ENCODE measurements at places on chromosomes 1 and 21.

GRCh38 chr21:41705546-41706262 is 61.1 kb downstream of the RIPK4 start:
- no peak for DNase-seq

DNA sequence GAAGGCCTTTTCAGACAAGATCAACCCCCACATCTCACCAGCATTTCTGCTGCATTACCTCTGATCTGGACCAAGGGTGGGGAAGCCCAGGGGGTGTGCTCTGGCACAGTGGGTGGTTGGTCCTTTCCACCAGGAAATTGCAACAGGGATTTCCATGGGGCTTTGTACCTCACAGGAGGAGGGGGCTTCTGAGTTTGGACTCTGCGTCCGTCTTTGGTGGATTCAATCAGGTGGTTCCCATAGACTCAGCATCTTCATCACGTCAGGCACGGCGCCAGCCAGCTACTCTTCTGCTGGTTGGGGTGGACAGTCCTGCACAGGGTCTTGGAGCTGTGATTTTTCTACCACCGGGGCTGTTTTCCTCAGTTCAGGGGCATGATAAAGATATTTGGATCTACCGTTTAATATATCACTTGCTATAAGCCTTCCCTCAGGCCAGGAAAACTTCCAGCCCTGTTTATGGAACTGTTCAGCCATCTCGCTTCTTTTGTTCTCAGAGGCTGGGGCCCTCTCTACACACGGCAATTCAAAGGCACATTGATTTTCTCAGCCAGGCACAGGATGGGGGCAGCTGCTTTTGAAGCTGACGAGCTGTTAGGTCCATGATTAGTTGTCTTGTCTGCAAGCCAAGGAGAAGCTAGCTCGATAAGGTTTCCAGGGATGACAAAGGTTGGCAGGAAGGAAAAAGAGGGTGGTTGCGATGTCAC is 467.3 kb downstream of the CAMTA1 start:
- no peak for DNase-seq

DNA sequence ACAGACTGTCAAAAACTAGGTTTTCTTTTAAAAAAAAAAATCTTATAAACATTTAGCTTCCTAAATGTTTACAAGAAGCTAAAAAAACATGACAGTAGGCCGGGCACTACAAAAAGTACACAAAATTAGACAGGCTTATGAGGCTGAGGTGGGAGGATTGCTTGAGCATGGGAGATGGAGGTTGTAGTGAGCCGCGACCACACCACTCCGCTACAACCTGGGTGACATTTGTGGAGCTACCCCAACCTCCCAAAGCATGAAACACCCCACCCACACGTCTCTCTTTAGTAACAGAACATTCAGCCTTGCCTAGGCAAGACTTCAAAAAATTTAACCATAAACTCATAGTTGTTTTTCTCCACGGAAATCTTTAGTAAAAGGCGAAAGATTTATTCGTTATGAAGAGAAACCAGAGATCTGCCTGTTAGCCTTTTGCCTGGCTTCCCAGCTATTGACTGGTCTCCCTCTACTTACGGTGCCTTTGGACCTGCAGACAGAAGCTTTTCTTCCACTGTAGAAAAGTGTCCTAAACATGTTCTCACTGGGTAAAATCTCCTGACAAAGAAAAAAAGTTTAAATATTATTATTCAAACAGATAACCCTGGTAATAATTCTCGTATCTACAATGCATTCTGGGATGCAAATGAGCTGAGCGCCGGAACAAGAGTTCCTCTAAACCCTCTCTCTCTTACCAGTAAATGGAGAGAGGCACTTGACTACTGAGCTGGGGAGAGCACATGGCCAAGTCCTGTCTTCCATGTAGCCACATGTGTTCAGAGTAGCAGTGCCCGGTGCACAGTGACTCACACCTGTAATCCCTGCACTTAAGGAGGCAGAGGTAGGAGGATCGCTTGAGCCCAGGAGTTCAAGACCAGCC is 9.2 kb downstream of the RNU5D-1 start:
- DNase-seq = no peak

GRCh38 chr1:44842862-44843655 is at the start of gene PTCH2:
TSS of gene PTCH2 (minus strand) at chr1:44843253. CDS start at chr1:44842932, 321 bp downstream.
- DNase-seq = no peak

GRCh38 chr1:221637641-221638041 is 104.2 kb downstream of the DUSP10 start:
- no peak for DNase-seq

DNA sequence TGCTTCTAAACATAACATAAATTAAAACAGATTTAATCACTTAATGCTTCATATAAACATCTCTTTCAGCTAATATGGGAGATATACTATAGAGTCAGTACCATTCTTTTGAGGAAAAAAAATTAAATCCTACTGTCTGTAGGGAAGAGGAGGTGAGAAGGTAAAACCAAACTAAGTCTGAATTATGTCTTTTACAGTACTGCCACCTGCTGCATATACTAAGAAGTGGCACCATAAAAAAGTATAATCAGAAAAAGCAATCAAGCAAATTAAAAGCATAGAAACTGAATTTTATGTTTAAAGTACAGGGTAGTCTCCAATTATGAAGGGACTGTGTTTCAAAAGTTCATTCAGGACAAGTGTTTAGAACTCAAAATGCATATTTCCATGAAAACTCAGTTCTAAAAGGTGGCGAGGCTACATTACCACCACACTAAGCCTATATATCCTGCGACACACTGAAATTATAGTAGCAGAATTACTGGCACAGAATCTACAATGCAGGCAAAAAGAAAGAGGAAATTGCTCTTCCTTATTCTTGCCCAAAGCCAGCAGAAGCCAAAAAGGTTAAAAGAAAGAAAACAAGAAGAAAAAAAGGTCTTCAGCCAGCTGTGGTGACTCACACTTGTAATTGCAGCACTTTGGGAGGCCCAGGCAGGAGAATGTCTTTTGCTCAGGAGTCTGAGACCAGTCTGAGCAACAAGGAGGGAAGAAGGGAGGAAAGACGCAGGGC is 9.0 kb downstream of the NSL1 start:
- no peak for DNase-seq

DNA sequence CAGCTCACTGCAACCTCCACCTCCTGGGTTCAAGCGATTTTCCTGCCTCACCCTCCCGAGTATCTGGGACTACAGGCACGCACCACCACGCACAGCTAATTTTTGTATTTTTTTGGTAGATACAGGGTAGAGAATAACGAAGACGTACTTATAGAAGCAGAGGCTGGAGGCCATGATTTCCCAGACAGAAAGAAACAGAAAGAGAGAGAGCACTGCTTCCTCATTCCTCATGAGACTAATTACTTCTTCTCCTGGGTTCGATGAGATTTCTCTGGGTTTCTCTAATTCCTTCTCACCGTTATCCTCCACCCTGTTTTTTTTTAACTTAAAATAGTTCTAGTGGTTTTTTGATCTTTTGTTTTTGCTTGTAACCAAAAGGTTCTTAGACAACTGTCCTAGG is 23.4 kb upstream of the PTP4A2 start:
- DNase-seq = no peak

All from HS-27A (cell line).